ENCODE measurements at places on chromosomes 4 and X.

- no peak for DNase-seq
These were observed 817.3 kb downstream of the TRIML1 start for GRCh38 chr4:188956566-188956965.

GRCh38 chr4:64883087-64883807 is 474.0 kb upstream of the TECRL start:
- DNase-seq: no peak

DNA sequence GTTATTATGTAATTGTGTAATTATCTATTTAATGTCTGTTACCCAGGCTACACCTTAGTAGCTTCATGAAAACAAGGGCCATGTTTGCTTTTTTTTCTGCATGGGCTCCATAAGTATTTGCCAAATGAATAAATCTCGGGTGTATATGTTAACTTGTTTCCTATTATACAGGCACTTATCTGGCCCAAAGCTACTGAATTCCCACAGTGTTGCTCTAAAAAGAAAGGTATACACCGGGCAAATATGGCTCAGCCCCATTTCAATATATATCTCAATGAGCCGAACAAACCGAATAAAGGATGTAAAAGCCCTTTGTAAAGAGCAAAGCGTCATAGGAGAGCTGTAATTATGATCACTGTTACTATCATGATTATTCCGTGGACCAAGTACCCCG is 767 bp downstream of the PAQR3 start:
- no peak for DNase-seq

GRCh38 chr4:42786350-42787078 is 106.0 kb upstream of the GRXCR1 start:
- DNase-seq: no peak

GRCh38 chrX:50161127-50161526 is 39.7 kb downstream of the AKAP4 start:
- DNase-seq: no peak

DNA sequence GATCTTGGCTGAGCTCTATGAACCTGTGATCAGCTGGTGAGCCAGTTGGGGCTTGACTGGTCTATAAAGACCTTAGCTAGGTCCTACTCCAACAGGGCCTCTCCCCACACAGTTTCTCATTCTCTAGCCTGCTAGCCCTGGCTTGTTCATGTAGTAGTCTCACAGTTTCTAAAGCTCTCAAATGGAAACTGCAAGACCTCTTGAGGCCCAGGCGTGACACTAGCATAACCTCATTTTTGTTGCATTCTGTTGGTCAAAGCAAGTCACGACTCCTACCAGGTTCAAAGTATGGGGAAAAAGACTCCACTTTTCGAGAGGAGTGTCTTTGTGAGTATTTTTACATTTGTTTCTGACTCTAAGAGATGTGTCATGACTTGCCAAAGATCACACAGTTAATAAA is 50.9 kb downstream of the CEP44 start:
- no peak for DNase-seq
